ENCODE measurements at places on chromosomes 4 and X. TPM values are rescaled to one million over a fixed set of nuclear protein-coding genes. Genes with fewer than 3 reads are reported as not detected.

The PRKG2 gene
- polyA plus RNA-seq: 18.6 TPM

The IDUA gene
- polyA plus RNA-seq: 13.2 TPM

The CYTL1 gene
- 0.36 TPM for polyA plus RNA-seq

GRCh38 chrX:115940348-115940747 is 230.2 kb upstream of the AGTR2 start:
- H3K27ac ChIP-seq: no peak overlapping the region
- no peaks in the 10 kb centered on the region for H3K27me3 ChIP-seq
- H3K4me3 ChIP-seq: no peak overlapping the region
- no peak for DNase-seq
- no peaks in the 10 kb centered on the region for H3K36me3 ChIP-seq

DNA sequence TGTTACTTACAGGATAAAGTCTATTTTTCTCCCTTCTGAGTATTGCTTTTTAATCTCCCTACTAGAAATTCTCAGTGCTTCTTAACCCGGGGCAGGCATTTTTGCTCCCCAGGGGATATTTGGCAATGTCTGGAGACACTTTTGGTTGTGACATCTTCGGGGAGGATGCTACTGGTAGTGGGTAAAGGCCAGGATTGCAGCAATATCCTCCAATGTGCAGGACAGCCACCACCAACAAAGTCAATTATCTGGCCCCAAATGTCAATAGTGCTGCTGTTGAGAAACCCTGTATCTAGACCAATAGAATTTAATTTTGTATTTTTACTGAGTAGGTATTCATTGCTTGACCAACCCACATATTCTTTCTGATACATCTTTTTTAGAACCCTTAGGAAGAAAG is 669.5 kb upstream of the MAGEB2 start:
- no peak overlapping the region for H3K4me3 ChIP-seq
- no peak for DNase-seq
- H3K36me3 ChIP-seq: no peaks in the 10 kb centered on the region

DNA sequence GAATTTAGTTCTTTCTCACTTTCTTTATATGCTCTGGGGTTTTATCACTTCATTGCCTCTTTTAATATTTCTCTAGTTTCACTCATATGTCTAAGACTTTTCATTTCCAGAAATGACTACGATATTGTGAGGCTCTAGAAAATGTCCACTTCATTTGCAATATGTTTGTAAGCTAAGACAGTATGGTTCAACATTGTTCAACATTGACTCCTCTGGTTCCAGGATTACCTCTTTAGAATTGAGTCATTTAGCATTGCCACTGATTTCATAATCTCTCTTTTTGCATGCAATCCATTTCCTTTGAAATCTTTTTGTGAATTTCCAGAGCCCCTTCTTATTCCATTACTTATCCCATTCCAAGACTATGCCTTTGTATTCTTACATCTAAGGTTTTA is 32.3 kb downstream of the BBS12 start:
- H3K27me3 ChIP-seq: no peaks in the 10 kb centered on the region
- no peak overlapping the region for H3K4me3 ChIP-seq
- peaks cover 17% of the 10 kb centered on the region for H3K4me1 ChIP-seq
- no peak overlapping the region for H3K27ac ChIP-seq
- no peak for DNase-seq

- no peaks in the 10 kb centered on the region for H3K27me3 ChIP-seq
- no peak overlapping the region for H3K27ac ChIP-seq
- DNase-seq: no peak
Measured at GRCh38 chr4:150911326-150911725, 103.8 kb downstream of the LRBA start.

DNA sequence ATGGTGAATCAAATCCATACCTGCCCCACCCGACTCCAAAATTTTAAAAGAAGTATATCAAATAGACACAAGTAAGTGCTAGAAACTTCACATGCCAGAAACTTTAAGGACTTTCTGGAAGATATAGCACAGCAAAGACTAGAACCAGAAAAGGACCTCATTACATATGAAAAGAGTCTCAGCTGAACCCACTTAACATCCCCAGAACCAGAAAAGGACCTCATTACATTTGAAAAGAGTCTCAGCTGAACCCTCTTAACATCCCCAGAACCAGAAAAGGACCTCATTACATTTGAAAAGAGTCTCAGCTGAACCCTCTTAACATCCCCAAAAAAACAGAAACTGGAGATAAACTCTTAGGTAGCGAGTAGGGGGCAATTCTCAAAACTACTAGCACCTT is 32.3 kb downstream of the STPG2 start:
- H3K4me1 ChIP-seq: no peaks in the 10 kb centered on the region
- no peaks in the 10 kb centered on the region for H3K36me3 ChIP-seq
- DNase-seq: no peak
- H3K27me3 ChIP-seq: no peaks in the 10 kb centered on the region

DNA sequence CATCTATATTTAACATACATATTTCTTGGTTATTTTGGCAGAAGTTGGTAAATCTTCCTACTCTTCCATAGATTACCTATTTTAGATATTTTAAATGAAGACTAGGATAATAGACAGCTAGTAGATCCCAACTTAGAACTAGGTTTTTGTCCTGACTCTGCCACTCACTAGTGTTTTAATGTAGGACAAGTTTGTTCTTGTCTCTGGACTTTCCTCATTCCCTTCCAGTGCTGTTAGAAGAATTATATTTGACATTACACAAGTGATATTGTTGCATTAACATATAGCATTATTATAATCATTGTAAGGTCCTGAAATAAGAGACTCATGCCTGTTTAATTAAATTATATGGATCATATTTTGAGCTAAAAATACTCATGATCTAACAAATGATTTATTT is 24.1 kb upstream of the ALB start:
- no peaks in the 10 kb centered on the region for H3K4me1 ChIP-seq
- no peak for DNase-seq
- H3K27ac ChIP-seq: no peak overlapping the region
- H3K4me3 ChIP-seq: no peak overlapping the region
- no peaks in the 10 kb centered on the region for H3K27me3 ChIP-seq

DNA sequence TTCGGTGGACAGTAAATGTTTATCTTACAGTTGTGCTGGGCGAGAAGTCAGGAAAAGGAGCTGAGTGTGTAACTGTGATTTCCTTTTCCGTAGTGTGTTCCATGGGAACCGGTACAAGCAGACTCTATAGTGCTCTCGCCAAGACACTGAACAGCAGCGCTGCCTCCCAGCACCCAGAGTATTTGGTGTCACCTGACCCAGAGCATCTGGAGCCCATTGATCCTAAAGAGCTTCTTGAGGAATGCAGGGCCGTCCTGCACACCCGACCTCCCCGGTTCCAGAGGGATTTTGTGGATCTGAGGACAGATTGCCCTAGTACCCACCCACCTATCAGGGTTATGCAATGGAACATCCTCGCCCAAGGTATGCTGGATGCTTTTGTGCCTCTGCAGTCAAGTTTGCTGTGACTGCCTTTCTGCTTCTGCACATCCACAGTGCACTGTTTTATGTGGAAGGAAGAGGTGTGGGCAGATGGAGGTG is 27.4 kb downstream of the NOCT start:
- H3K4me3 ChIP-seq: no peak overlapping the region
- H3K36me3 ChIP-seq: peaks cover 9% of the 10 kb centered on the region
- H3K27ac ChIP-seq: no peak overlapping the region
- no peak for DNase-seq

- no peaks in the 10 kb centered on the region for H3K4me1 ChIP-seq
- H3K4me3 ChIP-seq: no peak overlapping the region
- H3K36me3 ChIP-seq: no peaks in the 10 kb centered on the region
- H3K27ac ChIP-seq: no peak overlapping the region
Measured at GRCh38 chr4:161320377-161320776, 843.4 kb downstream of the FSTL5 start.

- H3K36me3 ChIP-seq: no peaks in the 10 kb centered on the region
- no peaks in the 10 kb centered on the region for H3K27me3 ChIP-seq
- DNase-seq: no peak
- H3K27ac ChIP-seq: peak overlapping the region; percentile 43
Measured at GRCh38 chr4:69823048-69823447, 36.9 kb downstream of the SULT1E1 start.

All from small intestine (tissue), 16 donors.